ENCODE measurements at places on chromosomes 3 and 15. TPM values are rescaled to one million over a fixed set of nuclear protein-coding genes. Genes with fewer than 3 reads are reported as not detected.
A peak's percentile ranks its signal among the peaks of the same experiment; 100 is the strongest.

GRCh38 chr15:70172566-70173225 lies 75.0 kb upstream of the TLE3 start:
- H3K36me3 ChIP-seq, result no peaks in the 10 kb centered on the region
- H3K4me3 ChIP-seq, result no peak overlapping the region
- H3K27me3 ChIP-seq, result peaks cover 11% of the 10 kb centered on the region
- no peak for DNase-seq
- peaks cover 2% of the 10 kb centered on the region for H3K4me1 ChIP-seq
- H3K27ac ChIP-seq, result no peak overlapping the region

DNA sequence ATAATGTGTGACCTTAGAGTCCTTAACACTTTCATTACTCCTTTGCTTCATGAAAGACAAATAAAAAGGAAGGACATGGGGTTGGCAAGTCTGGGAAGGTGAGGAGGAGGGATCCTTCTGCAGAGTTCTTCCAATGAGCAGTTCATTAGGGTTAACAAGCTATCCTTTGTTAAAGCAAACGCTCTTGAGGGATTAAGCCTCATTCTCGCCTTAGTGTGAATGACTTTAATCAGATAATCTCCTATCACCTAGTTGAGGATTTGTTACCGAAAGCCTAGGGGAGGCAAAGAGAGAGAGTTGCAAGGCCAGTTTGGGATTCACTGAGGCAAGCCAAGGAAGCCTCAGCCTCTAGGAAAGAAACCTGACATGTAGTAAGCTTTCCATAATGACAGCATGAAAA lies 7.4 kb upstream of the MBNL1 start:
- DNase-seq, result no peak
- peaks cover 73% of the 10 kb centered on the region for H3K4me1 ChIP-seq
- H3K27me3 ChIP-seq, result no peaks in the 10 kb centered on the region
- H3K4me3 ChIP-seq, result no peak overlapping the region

DNA sequence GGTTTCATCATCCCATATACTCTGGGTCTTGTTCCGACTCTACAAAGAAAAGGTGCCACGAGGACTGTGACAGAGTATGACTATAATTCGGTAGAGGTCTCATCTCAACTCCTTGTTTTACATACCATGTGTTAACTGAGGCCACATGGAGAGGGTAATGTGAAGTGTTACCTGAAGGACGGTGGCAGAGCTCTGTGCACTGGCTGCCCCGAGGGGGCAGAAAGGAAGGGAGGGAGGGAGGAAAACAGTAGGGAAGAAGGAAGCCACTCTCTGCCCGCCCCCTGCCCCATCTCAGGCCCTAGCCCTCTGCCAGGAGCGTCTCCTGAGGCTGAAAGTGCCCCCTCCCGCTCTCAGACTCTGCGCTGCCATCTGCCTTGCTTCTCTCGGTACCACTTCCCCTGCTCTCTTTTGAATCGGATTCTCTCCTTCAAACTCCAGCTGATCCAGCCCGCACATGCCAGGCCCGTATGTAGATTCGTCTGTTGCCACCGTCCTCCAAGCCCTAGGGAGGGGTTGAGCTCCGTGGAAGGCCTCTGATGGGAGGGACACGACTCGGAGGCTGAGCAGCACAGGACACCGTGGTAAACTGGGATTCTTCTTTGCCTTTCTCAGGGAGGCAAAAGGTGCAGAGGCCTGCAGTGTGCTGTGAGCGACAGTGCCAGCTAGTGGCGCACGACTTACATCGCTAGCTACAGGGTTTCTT lies 70.5 kb upstream of the ATP10A start:
- peak; percentile 75 for DNase-seq
- H3K4me1 ChIP-seq, result peaks cover 8% of the 10 kb centered on the region
- peaks cover 7% of the 10 kb centered on the region for H3K27me3 ChIP-seq

CCR3 gene
- total RNA-seq, result 1.9 TPM
